A172 (cell line): ENCODE measurements at places on chromosomes 2 and 18. TPM values are rescaled to one million over a fixed set of nuclear protein-coding genes. Genes with fewer than 3 reads are reported as not detected.

Gene WDSUB1
- 9.4 and 15.0 TPM in 2 replicates for total RNA-seq

GRCh38 chr2:234438305-234438977 is 58.4 kb downstream of the ARL4C start:
- no peak for DNase-seq

DNA sequence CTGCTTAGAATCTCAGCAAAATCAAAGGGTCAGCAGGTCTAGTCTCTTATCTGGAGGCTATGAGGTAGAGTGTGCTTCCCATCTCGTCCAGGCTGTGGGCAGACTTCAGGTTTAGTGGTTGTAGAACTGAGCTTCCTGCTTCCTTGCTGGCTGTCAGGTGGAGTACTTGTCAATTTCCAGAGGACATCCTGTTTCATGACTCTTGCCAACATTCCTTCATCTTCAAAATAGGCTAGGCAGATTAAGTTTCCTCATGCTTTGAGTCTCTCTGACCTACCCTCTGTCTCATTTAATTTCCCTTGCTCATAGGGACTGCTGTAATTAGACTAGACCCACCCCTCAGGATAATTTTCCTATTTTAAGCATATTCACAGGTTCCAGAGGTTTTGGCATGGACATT is 562.6 kb downstream of the SPAG16 start:
- DNase-seq, result peak; percentile 5

DNA sequence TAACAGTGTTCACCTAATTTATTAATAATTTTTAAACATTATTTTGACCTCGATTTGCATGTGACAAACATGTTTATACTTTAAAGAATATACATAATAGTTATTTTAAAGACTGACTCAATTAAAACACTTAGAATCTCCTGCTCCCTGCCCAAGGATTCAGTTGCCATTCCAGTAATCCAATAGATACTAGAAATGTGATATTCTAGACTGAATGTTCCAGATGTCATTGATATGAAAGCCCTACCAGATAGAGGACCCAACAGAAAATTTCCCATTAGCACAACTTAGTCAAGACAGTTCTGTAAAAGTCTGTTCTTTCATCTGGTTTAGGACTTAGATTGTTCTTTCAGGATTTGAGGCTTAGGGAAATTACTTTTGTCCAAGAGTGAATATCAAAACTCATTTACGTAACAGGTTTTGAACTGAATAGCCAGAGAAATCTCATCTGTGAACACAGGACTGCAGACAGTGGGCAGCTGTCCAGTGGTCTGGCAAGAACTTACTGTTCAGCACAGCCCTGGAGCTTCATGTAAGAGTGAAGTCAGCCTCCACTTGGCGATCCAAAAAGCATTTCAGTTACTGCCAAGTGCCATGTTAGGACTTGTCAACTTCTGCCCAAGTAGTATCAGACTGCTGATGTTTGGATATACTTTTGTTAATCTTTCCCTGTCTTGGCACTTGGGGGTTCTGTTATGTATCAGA is 77.5 kb downstream of the OSBPL6 start:
- no peak for DNase-seq

- DNase-seq, result peak; percentile 87
Measured at GRCh38 chr2:128304715-128305554, 13.7 kb downstream of the HS6ST1 start.

Gene ADAM23
- total RNA-seq, result 4.6 and 4.9 TPM in 2 replicates

GRCh38 chr2:152715112-152715511 is 2.1 kb downstream of the PRPF40A start:
- no peak for DNase-seq

DNA sequence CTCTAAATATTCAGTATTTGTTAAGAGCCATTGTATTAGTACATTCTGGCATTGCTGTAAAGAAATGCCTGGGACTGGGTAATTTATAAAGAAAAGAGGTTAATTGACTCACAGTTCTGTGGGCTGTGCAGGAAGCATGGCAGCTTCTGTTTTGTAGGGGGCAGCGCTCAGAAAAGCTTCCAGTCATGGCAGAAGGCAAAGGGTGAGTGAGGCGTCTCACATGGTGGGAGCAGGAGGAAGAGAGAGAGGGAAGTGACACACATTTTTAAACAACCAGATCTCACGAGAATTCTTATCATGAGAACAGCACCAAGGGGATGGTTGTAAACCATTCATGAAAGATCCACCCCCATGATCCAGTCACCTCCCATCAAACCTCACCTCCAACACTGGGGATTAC is 13.8 kb upstream of the CCDC102B start:
- DNase-seq, result no peak

Gene TUBA4B
- total RNA-seq, result not detected in 2 replicates

DNA sequence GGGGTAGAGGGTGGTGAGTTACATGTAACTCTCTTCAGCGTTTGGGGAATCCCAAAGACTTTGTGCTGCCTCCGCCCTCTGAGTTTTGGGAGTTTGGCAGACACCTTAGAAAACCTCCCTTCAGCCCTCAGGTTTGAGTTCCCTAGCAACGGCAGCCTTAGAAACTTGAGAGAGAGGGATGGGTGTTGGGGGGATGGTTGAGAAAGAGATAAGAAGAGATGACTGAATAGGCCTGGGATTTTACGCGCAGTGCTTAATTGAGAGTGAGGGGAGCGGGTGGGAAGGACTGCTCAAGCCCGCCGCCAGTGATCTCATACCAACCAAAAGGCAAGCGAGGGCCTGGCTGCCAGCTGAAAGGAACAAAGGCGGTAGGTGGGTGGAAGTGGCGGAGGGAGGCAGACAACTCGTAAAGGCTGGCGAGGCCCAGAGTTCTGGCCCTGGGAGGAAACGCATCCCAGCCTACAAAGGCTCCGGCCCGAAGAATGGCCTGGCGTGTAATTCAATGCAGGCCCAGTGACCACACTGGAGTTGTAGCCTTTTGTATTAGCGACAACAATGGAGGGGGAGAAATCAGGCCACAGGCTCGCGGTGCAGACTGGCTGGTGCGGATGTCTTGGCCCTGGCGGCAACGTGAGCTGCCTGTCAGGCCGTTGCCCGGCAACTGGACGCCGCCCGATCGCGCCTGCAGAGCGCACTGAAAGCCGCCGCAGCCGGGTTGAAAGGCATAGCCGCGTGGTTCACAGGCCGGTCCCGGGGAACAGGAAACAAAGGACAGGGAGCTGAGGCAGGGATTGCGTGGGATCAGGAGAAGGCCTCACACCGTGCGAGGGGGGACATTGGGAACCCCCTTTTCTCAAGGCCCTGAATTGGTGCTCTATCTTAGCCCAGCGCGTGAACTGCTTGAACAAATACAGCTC is 39.9 kb upstream of the DARS1 start:
- no peak for DNase-seq

Gene CCDC148
- total RNA-seq, result 0.65 and 0.90 TPM in 2 replicates

DNA sequence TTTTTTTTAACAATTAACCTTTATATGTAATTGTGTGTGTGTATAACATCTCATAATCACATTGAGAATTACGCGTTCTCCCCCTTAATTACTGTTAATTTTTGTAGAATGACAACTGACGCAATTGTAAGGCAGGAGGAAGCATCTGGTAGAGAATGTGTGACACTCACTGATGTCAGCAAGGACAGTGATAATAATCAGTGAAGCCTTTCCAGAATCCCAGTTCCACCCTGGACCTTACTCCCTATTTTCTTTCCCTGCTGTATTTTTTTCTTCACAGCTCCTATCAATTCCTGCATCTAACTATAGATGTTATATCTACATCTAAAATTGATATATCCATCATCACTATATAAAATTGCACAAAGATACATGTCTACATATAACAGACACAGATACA is 16.1 kb upstream of the STRN start:
- DNase-seq, result no peak

DNA sequence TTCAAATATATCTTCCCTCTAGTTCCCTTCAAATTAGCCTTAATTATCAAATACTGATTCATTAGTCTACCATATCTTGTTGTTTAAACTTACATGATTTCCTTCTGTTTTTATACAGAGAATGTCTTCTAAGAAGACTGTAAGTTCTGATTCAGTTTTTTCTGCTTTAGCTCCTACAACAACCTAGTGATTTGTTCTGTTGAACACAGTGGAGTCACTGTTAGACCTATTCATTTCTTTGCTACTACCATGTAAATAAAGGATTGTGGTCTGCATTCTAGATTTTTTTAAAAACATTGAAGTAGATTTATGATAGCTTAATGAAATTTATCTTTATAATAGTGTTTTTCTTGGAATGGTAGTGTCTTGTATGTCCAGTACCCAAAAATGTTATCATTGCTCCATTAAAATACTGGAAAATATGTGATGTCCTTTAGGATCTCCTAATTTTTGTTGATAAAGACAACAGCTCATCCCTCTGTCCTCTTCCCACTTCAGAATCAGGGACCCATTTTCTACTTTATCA is 146.4 kb downstream of the MBD5 start:
- no peak for DNase-seq

DNA sequence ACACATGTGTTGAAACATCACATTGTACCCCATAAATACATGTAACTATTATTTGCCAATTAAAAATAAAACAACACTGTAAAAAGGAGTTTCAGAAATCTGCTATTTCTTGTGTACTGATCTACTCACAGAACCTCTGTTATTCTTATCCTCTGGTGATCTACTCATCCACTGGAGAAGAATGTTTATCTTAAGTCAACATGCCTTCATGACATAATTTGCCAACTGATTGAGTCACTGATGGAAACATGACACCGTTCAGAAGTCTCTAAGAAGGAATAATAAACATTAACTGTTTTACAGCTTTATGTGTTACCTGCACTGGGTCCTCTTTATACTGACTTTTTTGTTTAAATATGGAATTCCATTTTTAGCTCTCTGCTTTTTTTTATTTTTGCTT is 555.2 kb downstream of the DCDC2C start:
- DNase-seq, result peak; percentile 31

DNA sequence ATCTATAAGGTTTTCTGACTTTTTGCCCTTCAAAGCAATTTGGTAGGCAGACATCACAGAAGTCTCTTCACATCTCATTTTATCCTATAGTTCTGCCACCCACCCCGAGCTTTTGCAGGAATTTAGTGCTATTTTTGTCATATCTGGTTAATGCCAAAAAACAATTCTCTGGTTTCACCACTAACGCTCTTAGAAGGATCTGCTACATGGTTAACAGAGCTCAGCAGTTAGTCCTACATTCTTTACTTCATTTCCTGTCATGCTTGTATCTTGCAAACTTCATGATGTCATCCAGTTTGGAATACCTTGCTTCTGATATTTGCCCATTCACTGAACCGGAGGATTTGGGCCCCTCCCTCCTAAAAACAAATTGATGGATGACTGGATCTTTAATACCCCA is 116.8 kb upstream of the SERPINE2 start:
- DNase-seq, result peak; percentile 40

DNA sequence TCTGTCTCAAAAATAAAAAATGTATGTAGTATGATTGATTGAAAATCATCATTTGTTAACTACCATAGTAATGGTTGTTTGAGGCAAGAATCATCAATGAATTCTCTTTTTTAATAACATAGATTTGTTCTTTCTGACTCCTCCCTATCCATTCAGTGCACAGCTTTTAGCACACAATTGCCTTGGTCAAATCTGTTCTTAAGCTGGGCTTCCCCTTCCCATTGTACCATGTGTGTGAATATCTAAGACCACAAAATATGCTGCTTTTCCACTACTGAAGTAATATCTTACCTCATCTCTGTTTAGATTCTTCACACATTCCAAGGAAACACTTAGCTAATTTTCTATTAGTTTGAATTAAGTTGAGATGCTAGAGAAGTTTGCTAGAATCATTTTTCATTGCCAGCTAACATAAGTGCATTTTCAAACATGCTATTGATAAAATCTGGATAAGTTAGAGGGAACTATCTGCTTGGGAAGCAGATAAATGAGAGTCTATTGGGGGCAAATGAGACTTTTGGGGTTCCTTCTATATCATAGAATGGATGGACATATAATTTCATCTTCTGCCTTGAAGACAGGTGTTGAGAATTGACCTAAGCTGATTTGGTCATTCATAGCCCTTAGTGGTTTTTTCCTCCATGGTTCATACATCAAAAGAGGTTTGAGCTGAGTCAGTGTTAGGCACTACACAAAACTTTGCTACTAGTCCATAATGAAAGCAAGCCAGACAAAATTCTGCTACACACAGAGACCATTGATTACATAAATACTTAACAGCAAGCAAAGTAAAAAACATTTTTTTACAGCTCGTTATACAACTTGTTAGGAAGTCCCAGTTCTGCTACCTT is 231.9 kb downstream of the PLCL1 start:
- no peak for DNase-seq

DNA sequence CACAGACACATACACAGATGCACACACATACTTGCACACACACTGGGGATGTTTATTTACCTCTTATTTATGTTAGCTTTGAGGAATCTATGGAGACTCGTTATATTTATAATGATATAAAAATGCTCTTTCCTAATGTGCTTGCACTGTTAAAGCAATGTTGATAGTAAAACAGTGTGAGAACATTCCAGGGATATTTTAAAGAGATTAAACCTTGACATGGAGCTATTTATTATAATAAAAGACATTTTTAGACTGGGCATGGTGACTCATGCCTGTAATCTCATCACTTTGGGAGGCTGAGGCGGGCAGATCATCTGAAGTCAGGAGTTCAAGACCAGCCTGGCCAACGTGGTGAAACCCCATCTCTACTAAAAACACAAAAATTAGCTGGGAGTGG is 557.3 kb upstream of the ZNF804A start:
- DNase-seq, result peak; percentile 55

DNA sequence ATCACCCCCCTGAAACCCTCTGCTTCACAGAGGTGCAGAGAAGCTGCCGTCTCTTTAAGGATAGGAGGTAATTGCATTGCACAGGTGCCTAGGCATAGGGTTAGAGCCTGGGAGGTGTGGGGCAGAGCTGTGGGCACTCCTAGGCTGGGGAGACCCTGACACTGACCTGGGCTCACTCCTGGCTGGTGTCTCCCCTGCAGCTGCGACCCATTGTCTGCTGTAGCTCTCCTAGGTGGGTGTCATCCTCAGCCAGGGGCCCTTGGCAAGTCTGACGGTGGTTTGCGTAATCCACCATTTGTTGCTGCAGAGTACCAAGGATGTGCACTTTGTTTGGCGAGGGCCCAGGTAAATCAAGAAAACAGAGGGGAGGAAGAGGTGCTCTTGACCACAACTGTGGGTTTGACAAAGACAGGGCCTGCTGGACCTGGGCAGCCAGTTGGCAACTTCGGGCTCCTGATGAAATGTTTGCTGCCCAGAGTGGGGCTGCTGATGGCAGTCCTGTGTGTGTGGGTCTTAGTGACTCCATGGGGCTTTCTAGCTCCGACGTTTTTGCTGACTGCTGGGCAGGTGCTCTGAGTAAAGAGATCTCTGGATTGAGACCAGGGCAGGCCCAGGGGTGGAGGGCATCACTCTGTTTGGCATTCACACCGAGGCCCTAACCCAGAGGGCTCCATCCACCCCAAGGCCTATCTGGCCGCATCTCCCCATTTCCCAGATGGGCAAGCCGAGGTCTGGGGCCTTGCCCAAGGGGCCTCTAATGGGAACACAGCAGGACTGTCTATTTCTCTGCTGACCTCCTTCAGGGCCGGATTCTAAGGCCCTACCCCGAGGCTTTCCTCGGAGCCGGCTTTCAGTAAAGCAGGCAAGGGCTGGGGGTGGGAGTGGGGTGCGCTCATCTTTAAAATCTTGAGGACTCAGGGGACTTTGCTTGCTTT is 67.7 kb downstream of the EDAR start:
- DNase-seq, result no peak
